Chondrocyte (in vitro differentiated cells): ENCODE measurements at places on chromosomes 4 and X.
A peak's percentile ranks its signal among the peaks of the same experiment; 100 is the strongest.

DNA sequence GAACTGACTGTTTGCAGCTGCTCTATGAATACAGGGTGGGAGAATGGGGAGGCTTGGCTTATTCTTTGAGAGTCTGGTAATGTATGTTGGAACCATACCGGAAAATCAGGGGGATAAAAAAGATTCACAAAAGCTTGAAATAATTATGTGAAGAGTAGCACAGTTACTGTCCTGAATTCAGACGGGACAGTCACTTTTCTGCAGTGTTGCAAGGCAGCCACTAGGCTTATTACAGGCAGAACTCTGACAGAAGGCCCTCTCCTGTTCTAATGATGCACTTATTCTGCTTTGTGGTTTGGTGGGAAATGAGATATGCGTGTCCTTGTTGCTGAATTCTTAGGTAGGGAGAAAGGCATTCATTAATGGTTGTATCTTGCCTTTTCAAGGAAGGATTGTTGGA is 37.2 kb downstream of the GUCY1B1 start:
- no peak for DNase-seq

DNA sequence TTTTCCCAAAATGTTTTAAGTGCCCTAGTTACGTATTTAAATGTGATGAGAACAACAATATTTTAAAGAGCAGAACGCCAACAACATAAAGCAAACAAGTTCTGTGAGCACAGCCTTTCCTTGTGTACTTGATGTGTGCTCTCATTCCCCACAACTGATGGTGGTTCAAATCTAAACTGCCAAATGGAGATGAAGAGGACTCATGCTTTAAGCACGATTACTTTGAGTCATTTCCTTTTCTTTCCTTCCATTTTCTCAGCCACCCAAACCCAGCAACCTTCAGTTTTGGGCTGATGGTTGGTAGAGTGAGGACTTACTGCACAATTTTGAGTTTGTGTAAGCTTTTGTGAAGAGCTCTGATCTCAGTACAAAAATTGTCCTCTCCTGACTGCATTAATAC is 1.7 kb downstream of the NSD2 start:
- no peak for DNase-seq

GRCh38 chr4:164483711-164484110 is 270.2 kb upstream of the SMIM31 start:
- no peak for DNase-seq

DNA sequence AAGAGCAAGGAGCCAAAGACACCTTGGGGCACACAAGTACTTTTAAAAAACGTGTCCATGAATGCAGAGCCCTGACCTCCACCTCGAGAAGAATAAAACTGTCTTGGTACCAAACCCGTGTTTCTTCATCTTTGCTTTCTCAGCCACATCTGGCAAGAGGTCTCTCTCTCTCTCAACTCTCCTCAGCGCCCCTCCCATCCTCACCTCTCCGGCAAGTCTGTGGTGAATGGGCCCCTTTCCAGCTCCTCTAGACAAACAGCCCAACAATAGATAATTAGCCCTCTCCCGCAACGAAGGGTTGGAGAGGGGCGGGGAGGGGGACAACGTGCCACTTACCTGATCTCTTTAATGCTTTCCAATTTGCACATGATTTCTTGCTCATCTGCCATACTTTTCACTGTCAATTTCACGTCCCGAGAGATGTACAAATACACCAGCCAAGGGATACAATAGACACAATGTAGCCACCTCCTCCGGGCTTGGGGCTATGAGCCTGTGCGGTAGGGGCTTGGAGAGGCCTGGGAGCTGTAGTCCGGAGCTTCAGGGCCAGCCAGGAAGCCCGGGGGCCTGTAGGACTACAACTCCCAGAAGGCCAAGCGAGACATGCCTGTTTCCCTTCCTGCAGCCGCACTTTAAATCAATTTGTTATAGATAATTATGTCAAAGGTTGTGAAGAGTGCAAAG is at the start of gene ZC4H2:
ZC4H2 (minus strand) TSS at position 462 of the 684 bp plus-strand sequence; CDS start at position 389, 73 bp downstream.
- DNase-seq: peak; percentile 86

GRCh38 chr4:176920694-176921093 is 128.0 kb upstream of the VEGFC start:
- DNase-seq: no peak

DNA sequence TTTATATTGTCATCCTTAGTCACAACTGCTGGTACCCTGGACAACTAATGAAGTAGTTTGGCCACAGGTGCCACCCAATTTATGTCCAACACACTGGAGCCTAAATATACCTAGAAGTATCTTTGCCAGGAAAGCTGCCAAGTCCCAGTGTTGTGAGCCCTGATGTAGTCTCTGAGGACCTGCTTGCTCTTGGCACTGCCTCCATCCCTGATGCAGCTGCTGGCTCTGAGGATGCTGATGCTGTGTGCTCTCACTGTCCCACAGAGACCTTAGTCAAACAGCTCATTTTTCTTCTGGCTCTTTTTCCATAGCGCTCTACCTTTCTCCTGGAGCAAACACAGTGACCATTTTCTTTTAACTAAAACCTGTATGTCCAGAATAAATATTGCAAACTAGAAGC is 1535.4 kb upstream of the ADGRL3 start:
- no peak for DNase-seq

GRCh38 chrX:40099055-40099958 is 1.5 kb upstream of the BCOR start:
- no peak for DNase-seq

- DNase-seq: no peak
Observed at GRCh38 chr4:41043465-41043864, 170.9 kb downstream of the APBB2 start.

- DNase-seq: no peak
Observed at GRCh38 chr4:8198206-8198905, 734 bp upstream of the SH3TC1 start.

GRCh38 chr4:2085496-2085901 is 26.4 kb downstream of the NAT8L start:
- peak; percentile 43 for DNase-seq

DNA sequence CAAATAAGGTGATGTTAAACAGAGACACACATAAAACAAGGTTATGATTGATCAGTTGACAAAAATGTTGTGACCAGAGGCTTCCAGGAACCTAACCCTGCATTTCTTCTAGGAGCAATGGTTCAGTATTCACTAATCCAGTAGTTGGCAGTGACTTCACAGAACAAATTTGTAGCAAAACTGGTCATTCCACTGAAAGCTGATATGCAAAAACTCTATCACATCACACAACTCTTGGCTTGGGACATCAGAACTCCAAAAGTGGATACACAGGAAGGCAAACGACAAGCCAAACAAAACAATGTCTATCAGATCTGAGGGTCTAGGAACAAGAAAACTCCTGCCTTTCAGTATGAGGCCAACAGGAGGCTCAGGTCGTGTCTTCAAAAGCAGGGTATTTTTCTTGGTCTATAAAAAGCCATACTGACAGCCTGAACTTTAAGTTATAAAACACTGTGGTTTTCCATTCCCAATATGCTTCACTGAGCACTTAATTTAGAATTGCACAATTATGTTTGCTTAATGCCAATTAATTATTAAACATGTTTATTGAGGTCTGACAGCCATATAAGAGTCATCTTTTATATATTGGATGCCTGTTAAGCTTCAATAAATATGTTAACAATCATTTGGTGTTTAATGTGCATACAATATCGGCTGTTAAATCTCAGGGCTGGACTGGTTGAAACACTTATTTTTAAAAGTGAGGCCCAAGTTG is 45.6 kb downstream of the SOD3 start:
- no peak for DNase-seq

- no peak for DNase-seq
Observed at GRCh38 chr4:175639346-175639745, 172.7 kb downstream of the GPM6A start.

DNA sequence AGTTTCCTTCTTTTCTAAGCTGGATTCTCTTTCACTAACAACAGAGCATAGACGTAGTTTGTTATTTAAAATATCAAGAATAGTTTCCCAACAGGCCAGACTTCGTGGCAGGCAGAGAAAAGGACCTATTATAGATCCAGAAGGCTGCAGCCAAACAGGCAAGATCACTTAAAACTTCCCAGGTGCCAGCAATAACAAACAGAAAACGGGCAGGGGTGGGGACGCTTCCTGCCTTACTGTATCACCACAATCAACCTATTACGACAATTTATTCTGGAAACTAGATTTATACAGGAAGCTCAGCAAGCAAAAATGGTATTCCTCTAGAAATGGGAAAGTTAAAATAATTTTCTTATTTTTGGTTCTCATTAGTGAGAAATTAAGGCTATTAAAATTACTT is 22.1 kb downstream of the RWDD4 start:
- no peak for DNase-seq

DNA sequence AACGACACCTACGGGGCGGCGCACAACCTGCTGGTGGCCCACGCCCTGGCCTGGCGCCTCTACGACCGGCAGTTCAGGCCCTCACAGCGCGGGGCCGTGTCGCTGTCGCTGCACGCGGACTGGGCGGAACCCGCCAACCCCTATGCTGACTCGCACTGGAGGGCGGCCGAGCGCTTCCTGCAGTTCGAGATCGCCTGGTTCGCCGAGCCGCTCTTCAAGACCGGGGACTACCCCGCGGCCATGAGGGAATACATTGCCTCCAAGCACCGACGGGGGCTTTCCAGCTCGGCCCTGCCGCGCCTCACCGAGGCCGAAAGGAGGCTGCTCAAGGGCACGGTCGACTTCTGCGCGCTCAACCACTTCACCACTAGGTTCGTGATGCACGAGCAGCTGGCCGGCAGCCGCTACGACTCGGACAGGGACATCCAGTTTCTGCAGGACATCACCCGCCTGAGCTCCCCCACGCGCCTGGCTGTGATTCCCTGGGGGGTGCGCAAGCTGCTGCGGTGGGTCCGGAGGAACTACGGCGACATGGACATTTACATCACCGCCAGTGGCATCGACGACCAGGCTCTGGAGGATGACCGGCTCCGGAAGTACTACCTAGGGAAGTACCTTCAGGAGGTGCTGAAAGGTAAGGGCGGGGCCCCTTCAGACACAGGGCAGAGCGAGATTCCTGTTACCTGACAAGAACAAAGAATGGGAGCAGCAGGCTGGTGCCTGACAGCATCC is 11.7 kb downstream of the RPL9 start:
- peak; percentile 90 for DNase-seq

DNA sequence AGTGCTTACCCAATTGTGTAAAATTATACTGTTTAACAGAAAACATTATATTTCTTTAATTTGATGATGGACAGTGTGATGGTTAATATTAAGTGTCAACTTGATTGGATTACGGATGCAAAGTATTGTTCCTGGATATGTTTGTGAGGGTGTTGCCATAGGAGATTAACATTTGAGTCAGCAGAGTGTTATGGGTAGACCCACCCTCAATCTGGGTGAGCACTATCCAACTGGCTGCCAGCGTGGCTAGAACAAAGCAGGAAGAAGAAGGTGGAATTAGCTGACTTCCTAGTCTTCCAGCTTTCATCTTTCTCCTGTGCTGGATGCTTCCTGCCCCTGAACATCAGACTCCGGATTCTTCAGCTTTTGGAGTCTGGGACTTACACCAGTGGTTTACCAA is 42.1 kb downstream of the HS6ST2 start:
- DNase-seq: no peak

DNA sequence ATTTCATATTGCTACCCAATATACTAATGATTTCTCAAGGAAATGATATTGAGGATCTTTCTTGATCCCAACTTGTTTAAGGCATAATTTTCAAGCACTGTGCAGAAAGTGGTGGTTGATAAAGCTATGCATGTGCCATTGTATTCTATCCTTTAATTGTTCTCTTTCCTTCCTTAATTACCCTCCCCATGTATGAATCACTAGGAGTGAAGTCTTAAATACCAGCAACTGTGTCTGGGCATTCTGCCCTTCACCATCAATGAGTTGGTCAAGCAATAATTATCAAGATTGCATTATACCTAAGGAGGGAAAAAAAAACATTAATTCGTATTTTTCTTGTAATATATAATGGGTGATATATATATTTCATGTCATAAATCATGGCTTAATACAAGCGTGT is 111.8 kb upstream of the FRMPD4 start:
- no peak for DNase-seq

DNA sequence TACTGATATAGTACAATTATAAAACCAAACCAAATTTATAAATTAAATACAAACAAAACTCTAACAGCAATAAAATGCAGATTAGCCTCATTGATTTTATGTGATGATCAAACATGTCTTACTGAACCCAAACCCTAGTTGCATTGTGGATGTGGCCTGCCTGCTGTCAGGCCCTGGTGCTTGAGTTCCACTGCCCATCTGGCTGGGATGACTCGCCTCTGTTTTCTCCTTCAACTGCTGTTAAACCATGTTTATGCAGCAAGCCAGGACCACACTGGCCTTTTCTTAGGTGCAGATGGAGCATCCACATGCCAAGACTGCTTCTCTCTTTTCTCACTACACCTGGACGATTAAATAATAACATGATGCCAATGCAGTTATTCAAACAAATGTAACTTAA is 22.6 kb downstream of the NAP1L5 start:
- DNase-seq: no peak

- DNase-seq: no peak
Observed at GRCh38 chrX:149531599-149531998, 9.2 kb upstream of the EOLA1 start.

GRCh38 chr4:141331534-141332358 is 111.1 kb downstream of the ZNF330 start:
- DNase-seq: no peak

DNA sequence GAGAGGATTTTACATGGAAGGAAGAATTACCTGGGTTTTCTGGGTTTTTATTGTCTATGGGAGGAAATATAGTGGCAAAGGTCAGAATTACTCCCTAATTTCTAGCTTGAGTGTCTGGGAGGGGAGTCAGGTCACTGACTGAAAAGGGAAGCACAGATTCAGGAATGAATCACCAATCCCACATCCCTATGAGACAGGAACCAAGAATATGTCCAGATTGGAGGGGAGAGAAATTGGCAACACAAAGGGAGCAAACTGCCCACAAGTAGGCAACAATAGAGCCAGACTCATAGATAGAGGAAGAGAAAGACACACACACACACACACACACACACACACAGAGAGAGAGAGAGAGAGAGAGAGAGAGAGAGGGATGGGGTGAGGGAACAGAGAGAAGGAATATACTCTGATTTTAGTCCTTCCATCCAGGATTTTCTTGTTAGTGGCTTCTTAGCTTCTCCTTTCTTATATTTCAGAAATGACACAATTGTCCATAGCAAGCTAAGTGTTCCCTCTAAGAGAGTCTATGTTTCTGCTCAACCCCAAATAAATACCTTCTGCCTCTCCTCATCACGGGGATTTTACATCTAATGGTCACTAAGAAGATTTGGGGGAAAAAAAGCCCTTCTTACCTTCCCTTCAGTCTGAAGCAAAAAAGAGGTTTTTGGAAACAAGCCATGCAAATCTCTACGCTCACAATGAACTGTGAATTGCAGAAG is 12.0 kb downstream of the P2RY10 start:
- DNase-seq: no peak

DNA sequence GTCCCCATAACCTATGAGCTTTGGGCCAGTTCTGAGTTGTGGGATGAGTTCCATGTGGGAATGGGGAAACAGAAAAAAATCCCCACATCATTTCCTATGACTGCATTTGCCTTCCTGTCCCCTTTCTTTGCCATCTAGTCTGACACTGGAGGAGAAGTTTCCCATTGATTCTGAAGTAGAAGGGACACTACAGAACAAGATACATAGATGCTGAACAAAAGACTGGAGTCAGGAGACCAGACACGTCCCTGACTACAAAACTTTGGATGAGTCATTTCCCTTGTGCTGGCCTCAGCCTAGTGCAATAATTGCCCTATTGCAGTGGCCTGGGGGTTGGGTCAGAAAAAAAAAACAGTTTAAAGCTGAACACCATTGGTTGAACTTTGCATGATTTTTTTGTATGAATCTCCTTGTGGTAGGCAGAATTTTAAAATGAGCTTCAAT is 22.1 kb downstream of the BEX3 start:
- no peak for DNase-seq
